ENCODE measurements at places on chromosomes 5 and 9.

- DNase-seq: no peak
These were observed 41.9 kb downstream of the SLC22A5 start for GRCh38 chr5:132411304-132412013.

DNA sequence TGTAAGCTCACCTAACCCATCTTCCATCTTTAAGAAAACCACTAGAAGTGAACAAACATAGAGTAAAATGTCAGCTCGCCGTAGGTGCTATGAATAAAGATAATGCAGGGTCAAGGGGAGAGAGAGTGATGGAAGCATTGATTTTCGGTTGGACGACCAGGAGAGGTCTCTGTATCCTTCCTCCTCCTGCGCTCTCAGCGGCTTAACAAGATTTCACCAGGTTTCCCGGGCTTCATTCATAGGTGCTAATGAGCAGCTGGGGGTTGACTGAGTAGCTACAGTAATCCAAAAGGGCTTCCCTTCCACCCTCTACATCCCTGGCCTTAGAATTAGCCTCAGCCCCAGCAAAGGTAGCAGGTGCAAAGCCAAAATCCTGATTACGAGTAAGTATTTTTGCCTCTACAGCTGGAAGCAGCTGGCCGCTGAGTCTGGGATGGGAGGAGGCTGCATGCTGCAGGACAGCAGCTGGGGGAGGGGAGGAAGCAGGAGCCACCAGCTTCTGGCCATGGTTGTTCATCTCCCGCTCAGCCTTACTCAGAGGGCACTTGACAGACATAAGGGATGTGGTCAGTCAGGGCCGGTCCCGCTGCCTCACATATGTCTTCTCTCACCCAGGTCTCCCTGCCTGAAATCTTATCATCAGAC, 112.0 kb upstream of the IL12B start:
- peak; percentile 15 for DNase-seq

DNA sequence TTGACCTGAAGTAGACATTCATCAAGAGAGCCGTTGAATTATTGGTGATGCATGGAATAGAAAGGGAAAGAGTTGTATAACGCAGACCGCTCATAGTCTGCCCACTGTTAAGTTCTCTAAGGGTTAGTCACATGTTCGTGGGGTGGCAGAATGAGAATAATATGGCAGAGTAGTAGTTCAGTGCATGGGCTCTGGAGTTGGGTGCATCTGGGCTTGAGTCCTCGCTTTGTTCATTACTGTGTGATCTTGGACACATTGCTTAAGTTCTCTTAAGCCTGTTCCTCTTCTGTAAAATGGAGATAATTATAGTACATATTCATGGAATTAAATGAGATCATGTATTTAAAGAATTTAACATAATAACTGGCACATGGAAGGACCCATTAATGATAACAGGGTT, 23.6 kb downstream of the TNPO1 start:
- DNase-seq: no peak

GRCh38 chr9:91197232-91198181, 164.2 kb downstream of the AUH start:
- DNase-seq: no peak

DNA sequence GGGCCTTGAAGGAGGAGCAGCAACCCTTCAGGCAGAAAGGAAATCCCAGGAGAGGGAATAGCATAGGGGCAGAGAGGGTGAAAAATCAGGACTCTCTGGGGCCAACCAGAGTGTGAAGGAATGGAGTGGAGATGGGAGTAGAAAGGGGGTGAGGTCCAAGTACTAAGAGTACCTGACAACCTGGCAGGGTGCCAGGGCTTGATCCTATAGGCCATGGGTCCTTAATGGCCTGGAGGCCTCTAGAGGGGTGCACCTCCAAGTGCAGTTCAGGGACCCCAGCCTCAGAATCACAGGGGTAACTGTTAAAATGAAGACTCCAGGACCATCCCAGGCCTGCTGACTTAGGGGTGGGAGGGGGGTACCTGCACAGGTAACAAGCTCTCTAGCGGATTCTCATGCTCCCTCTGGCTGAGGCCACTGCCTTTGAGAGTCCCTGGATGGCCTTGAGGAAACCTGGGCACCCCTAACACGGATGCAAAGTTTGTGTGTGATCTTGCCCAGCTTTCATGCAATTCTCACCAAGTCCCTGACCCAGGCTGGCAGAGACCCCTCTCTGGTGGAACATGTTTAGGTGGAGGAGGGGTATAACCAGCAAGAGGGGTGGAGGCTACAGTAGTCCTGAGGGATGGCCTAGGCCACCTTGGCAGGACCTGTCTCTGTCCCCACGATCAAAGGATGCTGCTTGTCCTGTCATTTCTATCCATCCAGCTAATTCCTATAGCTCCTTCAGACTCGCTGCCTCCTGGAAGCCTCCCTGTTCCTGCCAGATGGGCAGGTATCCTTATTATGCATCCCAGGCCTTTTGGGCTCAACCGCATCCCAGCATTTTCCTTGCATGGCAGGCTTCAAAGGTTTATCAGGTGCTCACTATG, 17.6 kb upstream of the CSF1R start:
- no peak for DNase-seq

Data from SK-N-DZ (cell line).